ENCODE measurements at places on chromosomes 13 and 19. TPM values are rescaled to one million over a fixed set of nuclear protein-coding genes. Genes with fewer than 3 reads are reported as not detected.
A peak's percentile ranks its signal among the peaks of the same experiment; 100 is the strongest.

DNA sequence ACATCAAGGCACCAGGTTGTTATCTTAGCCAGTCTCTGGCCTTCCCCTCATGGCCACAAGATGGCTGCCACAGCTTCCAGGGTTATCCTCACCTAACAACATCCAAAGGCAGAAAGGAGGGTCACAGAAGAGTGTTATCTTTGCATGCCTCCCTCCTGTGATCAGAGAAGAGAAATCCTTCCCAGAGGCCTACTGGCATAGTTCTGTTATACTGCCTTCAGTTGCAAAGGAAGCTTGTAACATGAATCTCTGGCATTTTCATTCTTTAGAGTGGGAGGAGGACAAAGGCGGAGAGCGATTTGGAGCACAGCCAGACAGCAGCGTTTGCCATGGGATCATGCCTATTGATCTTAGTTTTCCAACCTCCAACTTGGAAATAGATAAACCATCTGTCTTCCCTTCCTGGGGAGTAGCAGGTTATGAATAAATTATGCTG is 135.7 kb downstream of the DNAJC15 start:
- no peak for DNase-seq
- H3K4me3 ChIP-seq, result no peak overlapping the region
- H3K27me3 ChIP-seq, result no peaks in the 10 kb centered on the region

DNA sequence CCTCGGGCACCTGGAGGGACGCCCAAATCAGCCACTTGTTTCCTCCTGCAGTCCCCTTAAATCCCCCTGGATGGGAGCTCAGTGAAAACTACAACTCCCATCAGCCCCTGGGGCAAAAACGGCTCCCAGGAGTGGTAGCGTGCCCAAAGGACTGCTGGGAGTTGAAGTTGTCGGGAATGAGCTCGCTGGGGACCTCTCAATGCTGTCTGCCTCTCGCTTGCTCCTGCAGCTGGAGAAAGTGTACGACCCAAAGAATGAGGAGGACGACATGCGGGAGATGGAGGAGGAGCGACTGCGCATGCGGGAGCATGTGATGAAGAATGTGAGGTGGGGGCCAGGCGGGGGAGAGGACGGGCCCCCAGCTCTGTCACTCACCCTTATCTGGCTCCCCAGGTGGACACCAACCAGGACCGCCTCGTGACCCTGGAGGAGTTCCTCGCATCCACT is 14.7 kb upstream of the DHDH start:
- no peaks in the 10 kb centered on the region for H3K27me3 ChIP-seq
- no peak overlapping the region for H3K27ac ChIP-seq
- no peaks in the 10 kb centered on the region for H3K36me3 ChIP-seq
- no peak for DNase-seq

HSPBP1 gene
- 37.4 TPM for total RNA-seq

TBXA2R gene
- total RNA-seq, result not detected

DNA sequence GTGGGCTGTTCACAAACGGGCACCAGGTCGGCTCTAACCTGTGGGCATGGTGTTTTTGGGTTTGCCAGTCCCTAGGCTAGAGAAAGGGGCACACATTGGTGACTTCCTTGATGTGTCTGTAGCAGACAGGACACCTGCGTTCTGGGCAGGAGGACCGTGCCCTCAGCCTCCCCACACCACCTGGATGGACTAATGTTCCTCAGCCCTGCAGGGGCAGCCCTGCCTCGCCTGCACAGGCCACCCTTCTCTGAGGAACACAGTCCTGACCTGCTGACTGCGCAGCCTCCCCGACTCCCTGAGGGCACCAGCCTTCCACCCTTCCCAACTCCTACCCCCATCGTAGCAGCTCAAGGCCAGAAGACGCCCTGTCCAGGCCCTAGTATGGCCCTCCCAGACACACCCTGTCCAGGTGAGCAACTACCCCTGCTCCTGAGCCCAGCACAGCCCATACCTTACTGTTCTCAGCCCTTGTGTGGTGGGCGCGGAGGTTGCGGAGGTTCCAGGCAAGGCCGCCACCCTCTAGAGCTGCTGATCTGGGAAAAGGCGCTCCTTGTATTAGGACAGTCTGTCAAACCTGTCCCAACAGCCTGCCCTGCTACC is 55.7 kb downstream of the GGACT start:
- H3K27me3 ChIP-seq, result no peaks in the 10 kb centered on the region
- no peak overlapping the region for H3K27ac ChIP-seq
- no peak for DNase-seq
- H3K4me1 ChIP-seq, result no peaks in the 10 kb centered on the region

GRK1 gene
- not detected for total RNA-seq

DNA sequence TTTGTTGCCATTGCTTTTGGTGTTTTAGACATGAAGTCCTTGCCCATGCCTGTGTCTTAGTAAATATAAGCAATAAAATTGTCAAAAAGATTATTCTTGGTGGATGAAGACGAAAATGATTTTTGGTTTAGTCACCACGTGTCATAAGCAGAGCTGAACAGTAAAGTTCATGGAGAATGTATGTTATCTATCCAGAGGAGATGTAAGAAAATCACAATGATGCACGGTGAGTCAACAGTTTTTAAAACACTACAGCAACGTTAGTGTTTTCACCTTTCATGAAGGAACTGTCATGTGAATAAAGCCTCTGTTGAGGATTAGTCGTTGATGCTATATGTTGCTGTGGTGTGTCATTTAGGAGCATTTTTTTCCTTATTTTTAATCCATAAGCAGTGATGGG is 137.6 kb downstream of the GPC6 start:
- no peak overlapping the region for H3K27ac ChIP-seq
- H3K4me1 ChIP-seq, result no peaks in the 10 kb centered on the region
- H3K4me3 ChIP-seq, result no peak overlapping the region

GJB6 gene
- total RNA-seq, result not detected

DNA sequence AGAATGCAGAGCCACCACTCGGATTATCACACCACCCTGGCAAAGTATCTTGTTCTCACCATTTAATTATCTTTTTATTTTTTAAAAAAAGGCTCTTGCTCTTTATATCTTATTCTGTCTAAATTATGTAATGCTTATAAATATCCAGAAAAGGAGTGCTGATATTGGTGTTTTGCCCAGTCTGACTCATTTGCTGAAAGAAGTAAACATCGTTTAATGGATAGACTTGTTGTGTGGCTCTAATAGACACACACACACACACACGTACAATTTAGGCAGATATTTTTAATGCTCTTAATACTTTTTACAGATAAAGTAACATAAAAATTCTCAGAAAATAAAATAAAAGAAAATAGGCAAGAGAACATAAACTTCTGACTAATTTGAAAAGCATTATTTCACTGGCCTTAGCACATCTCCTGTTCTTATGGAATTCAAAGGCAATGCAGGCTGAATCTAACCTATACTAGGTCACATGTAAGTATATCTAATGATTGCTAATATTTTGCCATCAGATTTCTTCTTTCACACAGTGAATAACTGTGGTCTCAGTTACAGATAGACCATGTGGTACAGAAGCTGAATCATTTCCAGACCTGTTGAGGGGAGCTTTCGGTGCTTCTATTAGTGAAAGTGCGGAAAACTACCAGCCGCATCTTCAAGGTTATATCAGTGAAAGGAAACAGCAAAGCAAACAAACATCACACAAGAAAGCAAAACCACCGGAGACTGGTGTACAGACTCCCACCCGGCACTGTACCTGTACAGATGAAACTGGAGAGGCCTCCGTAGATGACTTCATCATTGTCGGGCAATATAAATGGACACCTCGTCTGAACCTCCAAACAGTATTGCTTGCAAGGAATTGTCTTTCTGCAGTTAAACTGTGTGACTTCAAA is 642.1 kb upstream of the ARGLU1 start:
- no peak for DNase-seq
- no peaks in the 10 kb centered on the region for H3K4me1 ChIP-seq
- H3K27me3 ChIP-seq, result no peaks in the 10 kb centered on the region
- H3K36me3 ChIP-seq, result no peaks in the 10 kb centered on the region
- H3K4me3 ChIP-seq, result peak overlapping the region; percentile 2

- no peak overlapping the region for H3K27ac ChIP-seq
- H3K4me3 ChIP-seq, result no peak overlapping the region
- no peaks in the 10 kb centered on the region for H3K36me3 ChIP-seq
- peaks cover 17% of the 10 kb centered on the region for H3K4me1 ChIP-seq
- H3K27me3 ChIP-seq, result no peaks in the 10 kb centered on the region
- DNase-seq, result no peak
These were observed 2.0 kb downstream of the REX1BD start for GRCh38 chr19:18590273-18591272.

CYP2F1 gene
- total RNA-seq, result not detected

DNA sequence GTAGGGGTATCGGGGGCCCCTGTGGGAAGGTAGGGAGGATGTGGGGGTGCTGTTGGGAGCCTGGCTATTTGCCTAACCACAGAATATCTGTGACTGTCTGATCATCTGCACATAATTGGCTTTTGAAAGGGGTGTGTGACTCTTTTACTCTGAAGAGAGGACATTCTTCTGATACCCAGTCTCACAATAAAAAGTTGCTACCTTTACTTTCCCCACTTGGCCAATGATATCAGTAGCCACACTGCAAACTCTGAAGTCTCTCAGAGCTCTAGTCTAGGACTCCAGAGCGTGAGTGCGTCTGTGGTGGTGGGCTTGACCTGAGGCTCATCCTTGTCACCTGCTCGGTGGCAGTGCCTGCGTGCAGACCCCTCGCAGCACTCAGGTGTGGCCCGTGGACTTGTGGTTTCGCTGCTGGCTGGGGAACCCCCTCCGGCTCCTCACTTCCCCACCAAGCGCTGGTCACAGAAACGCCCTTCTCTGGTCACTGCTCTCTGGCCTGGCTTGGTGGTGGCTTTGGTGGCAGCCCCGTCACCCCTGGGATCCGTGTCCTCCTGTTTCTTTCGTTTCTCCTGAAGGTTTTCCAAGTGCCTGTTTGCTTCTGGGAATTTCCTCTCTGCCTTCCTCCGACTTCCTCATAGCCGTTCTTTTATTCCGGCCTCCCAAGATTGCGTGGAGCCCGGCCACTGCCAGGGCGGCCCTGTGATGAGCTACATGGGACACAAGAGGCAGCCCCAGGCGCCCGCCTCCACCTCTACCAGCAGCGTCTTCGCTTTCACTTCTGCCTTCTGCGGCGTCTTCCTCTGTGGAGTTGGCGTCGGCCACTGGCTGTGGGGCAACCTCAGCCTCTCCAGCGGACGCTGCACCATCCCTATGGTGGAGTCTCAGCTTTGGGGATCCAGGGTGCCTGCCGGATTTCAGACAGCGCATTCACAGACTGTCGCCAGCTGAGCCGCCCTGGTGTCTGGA is 78.0 kb downstream of the ATP11A start:
- H3K4me3 ChIP-seq, result no peak overlapping the region
- no peak for DNase-seq
- no peaks in the 10 kb centered on the region for H3K4me1 ChIP-seq

TNNT1 gene
- total RNA-seq, result not detected

DNA sequence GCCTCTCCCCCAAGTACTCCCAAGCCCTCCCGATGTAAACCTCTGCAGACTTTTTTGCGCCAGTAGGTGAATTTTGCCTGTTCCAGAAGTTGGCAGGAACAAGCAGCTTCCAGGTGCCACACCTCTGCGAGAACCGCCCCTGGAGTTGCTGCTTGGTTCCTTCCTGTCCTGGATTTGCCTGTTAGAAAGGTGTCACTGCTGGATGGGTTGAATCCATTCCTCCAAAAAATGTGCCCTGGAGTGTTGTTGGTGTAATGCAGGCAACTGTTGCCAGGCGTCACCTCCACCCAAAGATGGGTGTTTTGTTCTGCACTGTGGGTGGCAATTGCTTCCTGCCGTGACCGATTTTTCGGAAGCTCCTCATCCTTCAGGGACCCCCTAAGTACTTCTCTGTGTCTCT is 5.7 kb downstream of the PGPEP1 start:
- DNase-seq, result no peak
- H3K27ac ChIP-seq, result no peak overlapping the region
- H3K36me3 ChIP-seq, result no peaks in the 10 kb centered on the region
- H3K4me3 ChIP-seq, result no peak overlapping the region

- no peaks in the 10 kb centered on the region for H3K27me3 ChIP-seq
- H3K4me1 ChIP-seq, result no peaks in the 10 kb centered on the region
- H3K4me3 ChIP-seq, result no peak overlapping the region
- no peak overlapping the region for H3K27ac ChIP-seq
- no peak for DNase-seq
These were observed 53.1 kb downstream of the KL start for GRCh38 chr13:33069365-33069764.

Measured in uterus (tissue), 4 donors.